ENCODE measurements at places on chromosomes 13 and 19. TPM values are rescaled to one million over a fixed set of nuclear protein-coding genes. Genes with fewer than 3 reads are reported as not detected.

- H3K27me3 ChIP-seq, result no peaks in the 10 kb centered on the region
- H3K4me3 ChIP-seq, result no peak overlapping the region
- no peak overlapping the region for H3K27ac ChIP-seq
- no peaks in the 10 kb centered on the region for H3K4me1 ChIP-seq
Measured at GRCh38 chr13:49357694-49358093, 86.2 kb downstream of the CAB39L start.

DNA sequence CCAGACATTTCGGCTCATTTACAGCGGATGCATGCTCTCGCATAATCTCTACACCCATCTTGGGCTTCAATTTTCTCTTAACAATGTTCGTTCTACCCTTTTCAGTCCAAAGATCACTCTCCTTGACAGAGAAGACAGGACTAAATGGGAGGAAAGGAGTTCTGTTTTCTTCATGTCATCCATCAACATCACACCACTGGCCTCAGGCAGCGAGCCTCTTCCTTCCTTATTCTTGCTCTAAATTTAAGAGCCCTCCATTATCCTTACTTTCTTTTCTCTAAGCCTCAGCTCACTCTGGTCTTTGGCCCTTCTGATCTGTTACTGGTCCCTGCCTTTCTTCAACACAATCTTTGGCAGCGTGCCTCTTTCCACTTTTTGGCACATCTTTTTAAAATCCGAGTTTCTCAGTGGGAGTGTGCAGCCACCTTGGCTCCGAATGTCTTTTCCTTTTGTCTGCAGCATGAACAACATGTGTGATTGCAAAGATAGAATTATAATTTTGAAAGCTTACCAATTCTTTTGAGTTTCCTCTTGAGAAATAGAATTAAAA lies 98.7 kb downstream of the FAM216B start:
- no peak overlapping the region for H3K27ac ChIP-seq
- DNase-seq, result no peak
- peaks cover 3% of the 10 kb centered on the region for H3K4me1 ChIP-seq
- peaks cover 2% of the 10 kb centered on the region for H3K27me3 ChIP-seq

DNA sequence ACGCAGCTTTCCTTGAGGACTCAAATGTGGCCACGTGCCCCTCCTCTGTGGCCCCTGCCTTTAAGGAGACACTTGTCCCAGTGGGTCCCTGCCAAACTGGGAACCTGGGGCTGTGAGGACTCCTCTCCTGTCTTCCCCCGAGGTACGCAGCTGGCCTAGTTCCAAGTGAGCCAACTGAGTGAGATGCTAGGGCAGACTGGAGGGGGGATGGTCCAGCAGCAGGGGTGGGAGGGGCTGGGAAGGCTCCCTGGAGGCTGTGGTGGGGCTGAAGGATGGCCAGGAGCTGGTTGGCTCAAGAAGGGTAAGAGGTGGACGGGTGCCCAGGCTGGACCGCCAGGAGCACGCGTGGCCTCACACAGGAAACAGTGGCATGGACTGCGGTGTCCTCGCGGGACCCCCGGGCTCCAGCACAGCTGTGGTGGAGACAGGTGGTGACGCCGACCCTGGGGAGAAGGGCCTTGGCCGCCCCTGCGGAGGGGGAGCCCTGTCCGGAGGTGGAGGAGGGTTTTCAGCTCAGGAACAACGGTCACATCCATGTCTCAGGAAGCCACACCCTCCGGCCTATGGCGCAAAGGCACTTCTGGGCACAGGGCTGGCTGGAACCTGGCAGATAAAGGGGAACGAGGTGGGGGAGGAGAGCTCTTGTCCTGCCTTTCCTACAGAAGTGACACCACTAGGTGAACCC lies 45.8 kb downstream of the MLLT1 start:
- peaks cover 52% of the 10 kb centered on the region for H3K36me3 ChIP-seq
- H3K4me3 ChIP-seq, result no peak overlapping the region
- no peaks in the 10 kb centered on the region for H3K27me3 ChIP-seq

DNA sequence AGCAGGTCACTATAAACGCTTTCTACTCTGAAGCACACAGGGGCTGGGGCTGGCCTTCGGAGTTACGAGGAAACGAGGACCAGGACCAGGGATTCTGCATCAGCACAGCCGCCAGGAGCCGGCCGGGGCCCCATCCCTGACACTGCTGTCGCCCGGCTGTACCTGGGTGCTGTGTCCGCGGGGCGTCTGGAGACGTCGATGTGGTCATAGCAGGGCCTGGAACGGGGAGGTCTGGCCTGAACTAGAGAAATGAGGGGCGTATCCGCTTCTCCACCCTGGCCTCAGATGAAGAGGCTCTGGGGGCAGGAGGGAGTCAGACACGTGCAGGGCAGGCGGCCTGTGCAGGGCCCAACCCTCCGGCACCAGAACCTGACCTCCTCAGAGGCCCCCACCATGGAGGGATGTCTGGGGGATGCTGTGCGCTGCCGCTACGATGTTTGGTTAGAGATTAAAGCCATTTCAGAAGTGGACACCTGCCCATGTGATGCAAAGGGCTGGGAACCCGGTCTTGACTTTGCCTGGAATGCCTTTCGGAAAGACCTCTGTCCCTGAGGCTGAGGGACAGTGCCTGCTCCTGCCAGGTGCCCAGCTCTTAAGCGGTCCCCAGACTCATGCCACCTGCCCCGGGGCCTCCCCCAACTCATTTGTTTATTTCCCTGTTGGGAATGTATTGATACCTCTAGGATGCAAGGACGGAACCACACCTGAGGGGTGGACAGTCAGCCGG lies 21.4 kb downstream of the GAS6 start:
- H3K27me3 ChIP-seq, result no peaks in the 10 kb centered on the region
- H3K36me3 ChIP-seq, result peaks cover 67% of the 10 kb centered on the region
- no peak overlapping the region for H3K4me3 ChIP-seq
- no peak for DNase-seq

DNA sequence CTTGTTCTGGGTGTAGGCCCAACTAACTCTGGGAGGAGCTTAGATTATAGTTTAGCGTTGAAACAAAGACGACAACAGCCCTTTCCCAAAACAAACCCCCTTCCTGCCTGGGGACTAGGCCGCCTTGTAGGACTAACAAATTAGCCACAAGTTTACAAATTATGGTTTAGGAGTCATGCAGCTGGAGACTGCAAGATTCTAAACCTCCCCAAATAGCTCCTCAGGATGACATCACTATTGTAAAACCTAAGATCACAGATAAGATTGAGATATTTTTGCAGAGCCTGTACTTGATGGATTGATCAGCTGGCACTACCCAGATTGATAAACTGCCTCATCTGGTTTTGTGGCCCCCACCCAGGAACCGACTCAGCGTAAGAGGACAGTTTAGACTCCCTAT lies 2.3 kb upstream of the SLC25A15 start:
- no peak overlapping the region for H3K4me3 ChIP-seq
- H3K36me3 ChIP-seq, result peaks cover 2% of the 10 kb centered on the region
- no peaks in the 10 kb centered on the region for H3K27me3 ChIP-seq
- peaks cover 18% of the 10 kb centered on the region for H3K4me1 ChIP-seq
- no peak overlapping the region for H3K27ac ChIP-seq

DNA sequence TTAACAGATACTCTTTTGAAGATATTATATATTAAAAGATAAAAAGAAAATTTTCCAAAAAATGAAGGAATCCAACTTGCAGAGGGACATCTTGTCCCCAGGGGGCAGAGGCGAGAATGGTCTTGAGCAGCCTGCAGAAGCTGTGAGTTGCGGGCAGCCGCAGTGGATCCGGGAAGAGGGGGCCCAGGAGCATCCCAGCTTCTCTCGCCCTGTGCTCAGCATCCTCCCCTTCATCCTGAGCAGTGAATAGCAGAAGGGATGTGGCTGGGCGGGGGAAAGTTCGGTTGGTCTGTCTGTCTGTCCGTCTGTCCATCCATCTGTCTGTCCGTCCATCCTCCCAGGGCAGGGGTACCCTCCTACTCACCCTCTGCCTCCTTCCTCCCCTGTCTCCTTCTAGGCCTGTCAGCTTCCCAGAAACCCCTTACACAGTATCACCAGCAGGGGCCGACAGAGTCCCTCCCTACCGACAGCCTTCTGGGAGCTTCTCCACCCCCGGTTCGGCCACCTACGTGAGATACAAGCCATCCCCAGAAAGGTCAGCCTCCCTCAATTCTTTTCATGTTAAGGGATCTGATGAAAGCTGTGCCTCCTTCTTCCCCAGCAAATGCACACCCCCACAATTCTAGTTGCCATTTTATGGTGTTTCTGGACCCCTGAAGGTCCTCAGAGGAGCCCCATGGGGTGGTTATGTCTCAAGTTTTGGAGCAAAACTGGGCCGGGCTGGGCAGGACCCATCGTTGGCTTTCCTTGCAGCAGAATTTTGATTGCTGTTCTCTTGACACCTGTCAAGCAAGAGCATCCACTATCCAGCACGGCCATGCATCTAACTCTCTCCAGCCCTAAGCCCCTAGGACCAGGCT lies 81.6 kb downstream of the DPF1 start:
- DNase-seq, result peak; percentile 49
- H3K4me1 ChIP-seq, result peaks cover 15% of the 10 kb centered on the region
- H3K4me3 ChIP-seq, result no peak overlapping the region
- no peaks in the 10 kb centered on the region for H3K27me3 ChIP-seq
- H3K36me3 ChIP-seq, result peaks cover 52% of the 10 kb centered on the region

Gene SBSN
- 0.06 TPM for total RNA-seq

Gene GPR4
- total RNA-seq, result 1.2 TPM

Gene C19orf85
- total RNA-seq, result not detected

All from spinal cord (tissue), 10 donors.